ENCODE measurements at places on chromosomes 7 and 10.
A peak's percentile ranks its signal among the peaks of the same experiment; 100 is the strongest.

DNA sequence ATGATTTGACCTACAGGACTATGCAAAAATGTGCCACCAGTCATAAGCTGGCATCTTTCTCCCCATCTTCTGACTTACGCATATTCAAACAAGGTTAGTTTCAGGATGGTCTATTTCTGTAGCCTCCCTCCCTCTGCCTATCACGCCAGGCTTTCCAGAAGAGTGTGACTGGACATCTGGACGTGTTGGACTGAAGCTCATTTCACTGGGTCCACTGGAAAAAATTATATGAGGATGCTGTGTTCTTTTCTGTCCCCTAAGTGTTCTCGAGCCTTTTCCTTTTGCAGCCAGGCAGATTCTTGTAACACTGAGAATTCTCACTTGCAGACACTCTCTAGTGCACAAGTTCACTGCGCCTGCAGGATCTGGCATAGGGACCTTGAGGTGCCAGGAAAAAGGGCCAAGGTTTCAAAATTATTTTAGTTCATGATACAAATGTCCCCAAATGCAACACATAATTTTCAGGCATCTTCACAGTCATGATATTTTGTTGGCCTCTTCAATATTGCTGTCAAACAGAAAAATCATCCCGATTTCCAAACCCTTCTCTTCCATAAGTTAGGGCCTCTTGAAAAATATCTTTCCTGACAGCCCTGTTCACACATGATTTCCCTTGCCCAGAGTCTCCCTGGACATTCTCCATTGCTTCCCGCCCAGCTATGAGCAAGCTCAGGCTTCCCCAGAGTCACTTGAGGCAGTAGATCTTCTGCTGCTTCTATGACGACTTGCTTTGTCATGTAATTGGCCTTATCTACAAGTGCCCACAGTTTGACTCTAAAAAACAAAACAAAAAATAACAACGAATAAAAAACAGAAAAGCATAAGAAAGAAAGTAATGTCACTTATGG is 170.4 kb downstream of the BMPER start:
- DNase-seq, result no peak

DNA sequence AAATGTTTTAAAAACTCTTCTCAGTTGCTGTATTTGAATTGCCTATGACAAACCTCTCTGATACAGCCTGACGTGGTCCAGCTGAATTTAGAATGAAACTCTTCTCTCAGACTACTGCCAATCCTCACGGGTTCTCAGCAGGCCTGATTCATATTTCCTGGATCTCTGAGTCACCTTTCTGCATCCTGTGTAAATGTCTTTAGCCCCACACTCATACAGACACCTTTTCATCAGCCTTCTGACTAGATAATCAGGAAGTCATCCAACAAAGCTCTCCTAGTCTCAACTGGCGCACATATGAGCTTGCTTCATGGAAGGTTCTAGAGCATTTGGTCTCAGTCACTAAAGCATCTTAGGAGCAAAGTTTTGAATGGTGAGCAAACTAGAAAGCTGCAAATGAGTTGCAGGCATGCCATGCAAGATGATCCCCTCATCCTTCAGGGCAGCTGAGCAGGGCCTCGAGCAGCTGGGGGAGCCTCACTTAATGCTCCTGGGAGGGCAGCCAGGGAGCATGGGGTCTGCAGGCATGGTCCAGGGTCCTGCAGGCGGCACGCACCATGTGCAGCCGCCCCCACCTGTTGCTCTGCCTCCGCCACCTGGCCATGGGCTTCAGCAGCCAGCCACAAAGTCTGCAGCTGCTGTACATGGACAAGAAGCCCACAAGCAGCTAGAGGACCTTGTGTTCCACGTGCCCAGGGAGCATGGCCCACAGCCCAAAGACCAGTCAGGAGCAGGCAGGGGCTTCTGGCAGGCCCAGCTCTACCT is 182.8 kb downstream of the ARHGAP12 start:
- DNase-seq, result no peak

GRCh38 chr7:129262324-129262723 is 37.5 kb downstream of the AHCYL2 start:
- DNase-seq, result no peak

DNA sequence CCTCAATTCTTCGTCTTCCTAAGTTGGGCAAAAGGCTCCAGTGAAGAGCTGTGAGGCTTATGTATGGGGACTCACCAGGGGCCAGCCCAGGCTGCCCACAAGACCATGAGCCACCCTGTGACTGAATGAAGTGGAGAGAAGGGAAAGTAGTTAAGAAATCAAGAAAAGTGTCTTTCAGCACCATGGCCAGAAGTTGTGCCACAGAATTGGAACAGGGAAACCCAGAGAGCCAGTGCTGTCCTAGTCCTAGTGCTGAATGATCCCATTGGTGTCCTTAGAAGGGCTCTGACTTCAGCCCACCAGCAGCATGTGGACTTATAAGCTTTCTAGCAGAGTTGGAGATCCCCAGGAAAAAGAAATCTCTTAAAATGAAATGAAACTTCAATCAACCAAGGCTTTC is 37.0 kb upstream of the CCSER2 start:
- DNase-seq, result no peak

- no peak for DNase-seq
Observed at GRCh38 chr10:909831-910230, 21.7 kb downstream of the LARP4B start.

GRCh38 chr10:125550362-125550761 is 132.6 kb downstream of the TEX36 start:
- no peak for DNase-seq

DNA sequence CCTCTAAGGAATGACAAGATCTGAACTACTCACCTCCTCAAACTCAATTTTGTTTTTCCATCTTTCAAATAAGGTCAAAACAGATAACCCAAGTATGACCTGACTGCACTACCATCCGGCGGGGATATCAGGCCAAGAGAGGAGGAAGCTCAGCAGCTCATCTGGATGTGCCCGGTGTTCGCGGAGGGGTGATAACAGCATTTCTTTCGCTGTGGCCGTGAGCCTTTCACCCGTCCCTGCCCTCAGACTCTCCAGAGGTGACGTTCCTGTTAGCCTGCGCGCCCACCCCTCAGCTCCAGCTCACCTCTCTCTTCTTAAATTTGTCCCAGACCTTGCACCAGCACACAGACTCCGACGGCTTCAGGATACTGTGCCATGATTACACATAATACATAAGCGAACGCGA is 526 bp downstream of the ZNF248 start:
- DNase-seq, result peak; percentile 30

DNA sequence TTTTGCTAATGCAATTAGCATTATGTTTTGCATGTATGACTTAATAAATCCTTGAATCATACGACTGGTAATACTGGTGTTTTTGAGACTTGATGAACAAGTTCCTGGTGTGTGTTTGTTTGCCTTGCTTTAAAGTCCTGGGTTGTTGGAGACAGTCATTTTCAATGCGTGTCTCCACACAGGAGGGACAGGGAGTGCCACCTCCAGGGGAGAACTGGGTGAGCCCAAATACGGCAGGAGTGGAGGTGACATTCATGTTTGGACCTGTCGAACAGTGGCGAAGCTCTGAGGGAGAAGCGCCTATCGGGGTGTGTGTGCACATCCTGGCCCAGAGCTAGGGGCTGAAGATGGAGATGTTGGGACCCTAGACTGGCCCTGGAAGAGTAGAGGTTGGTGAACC is 43.8 kb downstream of the DAGLB start:
- DNase-seq, result no peak
